ENCODE measurements at places on chromosomes 6 and 20.

- no peak for DNase-seq
Observed at GRCh38 chr6:126156973-126157372, 170.6 kb downstream of the TRMT11 start.

GRCh38 chr6:34315780-34316179 lies 67.0 kb upstream of the SMIM29 start:
- peak; percentile 12 for DNase-seq

- DNase-seq, result no peak
Observed at GRCh38 chr6:34462551-34462971, 3.3 kb upstream of the PACSIN1 start.

GRCh38 chr20:16400234-16400633 lies 173.0 kb downstream of the KIF16B start:
- no peak for DNase-seq

GRCh38 chr6:1679688-1680068 lies 70.0 kb downstream of the FOXC1 start:
- no peak for DNase-seq

GRCh38 chr20:835608-836045 lies 2.1 kb downstream of the FAM110A start:
- no peak for DNase-seq

DNA sequence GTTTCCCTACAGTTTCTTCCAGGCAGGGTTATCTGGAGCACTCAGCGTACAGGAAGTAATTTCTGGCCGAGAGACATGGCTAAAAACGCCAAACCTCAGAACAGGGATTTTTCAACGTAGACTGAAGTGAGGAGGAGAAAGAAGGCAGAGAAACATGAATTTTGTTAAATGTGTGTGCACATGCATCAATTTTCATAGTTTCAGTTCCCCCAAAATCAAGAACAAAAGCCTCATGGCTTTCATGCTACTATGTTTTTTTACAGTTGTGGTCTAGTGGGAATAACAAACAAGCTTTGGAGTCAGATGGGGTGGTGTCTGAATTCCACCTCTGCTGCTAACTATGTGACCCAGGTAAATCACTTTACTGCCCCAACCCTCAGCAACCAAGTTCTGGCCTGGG lies 4.9 kb downstream of the TOMM34 start:
- no peak for DNase-seq
